ENCODE measurements at places on chromosomes 12 and 14.

- peak; percentile 65 for DNase-seq
Measured at GRCh38 chr14:97458661-97459579, 661.7 kb downstream of the VRK1 start.

DNA sequence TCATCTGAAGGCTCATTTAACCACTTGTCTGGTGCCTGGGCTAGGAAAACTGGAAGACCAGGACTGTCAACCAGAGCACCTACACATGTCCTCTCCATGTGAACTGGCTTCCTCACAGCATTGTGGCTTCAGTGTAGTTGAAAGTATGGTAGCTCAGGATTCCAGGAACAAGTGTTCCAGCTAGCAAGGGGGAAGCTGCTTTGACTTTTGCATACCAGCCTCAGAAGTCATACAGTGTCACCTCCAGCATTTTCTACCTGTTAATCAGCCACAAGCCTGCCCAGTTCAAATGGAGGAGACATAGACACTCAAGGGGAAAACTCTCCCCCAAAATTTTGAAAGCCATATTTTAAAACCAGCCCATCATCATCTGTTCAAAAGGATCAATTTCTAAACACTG lies 212.8 kb upstream of the CAND1 start:
- DNase-seq = no peak

DNA sequence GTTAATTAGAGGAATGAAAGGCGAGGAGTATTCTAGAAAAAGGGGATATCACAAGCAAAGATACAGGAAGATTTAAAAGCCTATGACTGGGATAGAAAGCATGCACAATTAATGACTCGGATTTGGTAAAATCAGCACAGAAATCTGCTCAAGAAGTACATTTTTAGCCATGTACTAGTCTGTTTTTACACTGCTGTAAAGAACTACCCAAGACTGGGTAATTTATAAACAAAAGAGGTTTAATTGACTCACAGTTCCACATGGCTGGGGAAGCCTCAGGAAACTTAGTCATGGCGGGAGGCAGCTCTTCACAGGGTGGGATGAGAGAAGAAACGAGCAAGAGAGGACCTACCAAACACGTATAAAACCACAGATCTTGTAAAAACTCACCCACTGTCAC lies 716.3 kb upstream of the MDGA2 start:
- DNase-seq = no peak

- DNase-seq = no peak
Measured at GRCh38 chr12:47408171-47408871, 297.5 kb downstream of the RPAP3 start.

DNA sequence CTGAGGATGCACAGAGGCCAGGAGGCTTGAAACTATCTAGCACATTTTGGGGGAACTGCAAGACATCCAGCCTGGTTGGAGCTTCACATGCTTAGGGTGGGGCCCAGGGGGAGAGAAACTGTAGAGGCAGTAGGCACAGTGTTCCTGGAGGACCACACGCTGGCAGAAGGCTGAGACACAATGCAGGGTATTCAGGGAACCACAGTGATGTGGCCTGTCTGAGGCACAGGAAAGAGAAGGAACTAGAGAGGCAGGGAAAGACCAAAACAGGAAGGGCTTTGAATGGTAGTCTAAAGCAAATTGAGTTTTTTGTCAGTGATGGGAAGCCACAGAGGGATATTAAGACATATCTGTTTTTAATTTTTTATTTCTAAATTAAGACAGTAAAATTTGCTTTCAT lies 100.2 kb upstream of the PRICKLE1 start:
- DNase-seq = no peak

DNA sequence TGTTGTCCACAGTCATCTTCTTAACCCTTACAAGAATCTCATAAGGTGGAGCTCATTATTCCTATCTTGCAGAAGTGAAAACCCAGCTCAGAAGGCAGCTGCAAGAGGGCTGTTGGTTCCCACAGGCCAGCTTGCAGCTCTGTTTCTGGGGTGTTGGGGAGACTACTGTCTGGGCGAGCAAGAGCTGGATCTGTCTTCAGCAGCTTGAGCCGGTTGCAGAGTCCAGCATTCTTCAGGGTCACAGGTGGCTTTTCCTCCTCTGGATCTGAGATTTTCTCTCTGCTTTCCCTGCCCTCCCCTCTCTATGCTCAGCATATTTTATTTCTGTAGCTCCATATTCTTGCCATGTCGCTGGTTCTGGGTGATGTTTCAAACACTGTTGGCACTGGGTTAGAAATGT lies 87.4 kb downstream of the PAPOLA start:
- no peak for DNase-seq

GRCh38 chr12:38124247-38125012 lies 192.1 kb upstream of the ALG10B start:
- no peak for DNase-seq

GRCh38 chr12:57476162-57476992 lies 3.3 kb downstream of the ARHGAP9 start:
- DNase-seq = peak; percentile 83

DNA sequence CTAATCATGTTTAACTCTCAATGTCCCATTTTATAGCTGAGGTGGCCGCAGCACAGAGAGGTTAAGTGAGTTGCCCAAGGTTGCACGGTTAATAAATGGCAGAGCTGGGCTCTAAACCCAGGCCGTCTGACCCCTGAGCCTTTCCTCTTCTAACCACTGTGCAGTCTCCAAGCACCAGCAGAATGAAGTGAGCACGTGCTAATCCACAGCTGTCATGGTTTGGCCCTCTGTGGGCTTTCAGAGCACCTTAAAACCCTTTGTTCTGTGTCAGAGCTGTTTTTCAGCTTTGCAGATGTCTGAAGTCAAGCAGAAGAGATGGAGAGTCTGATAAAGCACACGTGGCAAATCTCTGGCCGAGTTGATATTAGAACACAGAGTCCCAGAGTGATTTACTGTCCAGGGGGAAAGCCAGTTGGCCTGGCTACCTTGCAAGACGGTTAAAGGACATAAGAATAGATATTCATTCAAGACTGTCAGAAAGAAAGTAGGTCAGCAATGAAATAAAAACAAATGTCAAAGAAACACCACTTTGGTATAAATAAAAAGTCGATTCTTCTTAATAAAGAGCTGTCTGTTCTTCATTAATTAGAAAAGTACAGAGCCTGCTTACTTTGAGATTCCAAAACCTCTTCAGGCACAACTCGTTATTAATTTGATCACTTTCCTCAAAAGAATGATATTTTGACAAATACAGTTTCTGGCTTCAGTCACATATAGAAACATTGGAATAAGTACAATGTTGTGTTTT lies 107.3 kb downstream of the CRADD start:
- no peak for DNase-seq

GRCh38 chr12:130463818-130464670 lies 126.4 kb downstream of the PIWIL1 start:
- DNase-seq = no peak

DNA sequence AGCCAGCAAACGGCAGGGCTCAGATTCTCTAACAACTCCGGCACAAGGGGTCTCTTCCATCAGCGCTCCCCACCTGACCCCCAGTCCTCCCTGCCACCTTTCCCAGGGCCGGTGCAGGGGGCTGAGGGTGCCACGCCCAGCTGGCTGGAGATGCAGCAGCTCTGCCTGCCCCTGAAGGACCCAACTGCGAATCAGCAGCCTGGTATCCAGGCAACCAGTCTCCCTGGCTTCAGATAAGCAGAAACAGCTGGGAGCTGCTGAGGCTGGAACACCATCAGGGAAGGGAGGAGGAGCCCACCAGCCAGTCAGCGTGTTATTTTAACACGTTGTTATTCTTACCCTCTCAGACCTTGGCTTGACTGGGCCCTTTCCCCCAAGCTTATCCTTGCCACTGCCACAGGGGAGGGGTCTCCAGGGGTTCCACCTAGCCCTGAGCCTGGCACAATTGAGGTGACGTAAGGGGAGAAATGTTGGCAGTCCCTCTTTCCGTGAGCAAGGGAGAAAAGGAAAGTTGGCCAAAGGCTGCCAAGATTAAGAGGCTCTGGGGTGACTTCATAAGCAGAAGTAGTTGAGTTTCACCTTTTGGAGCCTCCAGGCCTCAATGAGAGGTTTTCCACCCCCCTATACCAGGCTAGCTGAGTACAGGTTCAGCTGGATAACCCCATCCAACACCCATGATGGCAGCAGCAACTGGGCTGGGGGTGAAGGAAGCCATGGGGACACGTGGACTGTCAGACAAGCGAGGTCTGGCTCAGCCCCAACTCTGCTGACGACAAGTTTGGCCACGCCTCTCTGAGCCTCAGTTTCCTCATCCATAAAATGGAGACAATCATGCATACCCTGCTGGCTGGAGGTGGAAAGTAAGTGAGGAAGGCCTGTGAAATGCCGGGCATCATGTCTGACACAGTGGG lies 91.1 kb downstream of the IRF2BPL start:
- no peak for DNase-seq

GRCh38 chr12:82663893-82664292 lies 22.8 kb upstream of the TMTC2 start:
- no peak for DNase-seq

DNA sequence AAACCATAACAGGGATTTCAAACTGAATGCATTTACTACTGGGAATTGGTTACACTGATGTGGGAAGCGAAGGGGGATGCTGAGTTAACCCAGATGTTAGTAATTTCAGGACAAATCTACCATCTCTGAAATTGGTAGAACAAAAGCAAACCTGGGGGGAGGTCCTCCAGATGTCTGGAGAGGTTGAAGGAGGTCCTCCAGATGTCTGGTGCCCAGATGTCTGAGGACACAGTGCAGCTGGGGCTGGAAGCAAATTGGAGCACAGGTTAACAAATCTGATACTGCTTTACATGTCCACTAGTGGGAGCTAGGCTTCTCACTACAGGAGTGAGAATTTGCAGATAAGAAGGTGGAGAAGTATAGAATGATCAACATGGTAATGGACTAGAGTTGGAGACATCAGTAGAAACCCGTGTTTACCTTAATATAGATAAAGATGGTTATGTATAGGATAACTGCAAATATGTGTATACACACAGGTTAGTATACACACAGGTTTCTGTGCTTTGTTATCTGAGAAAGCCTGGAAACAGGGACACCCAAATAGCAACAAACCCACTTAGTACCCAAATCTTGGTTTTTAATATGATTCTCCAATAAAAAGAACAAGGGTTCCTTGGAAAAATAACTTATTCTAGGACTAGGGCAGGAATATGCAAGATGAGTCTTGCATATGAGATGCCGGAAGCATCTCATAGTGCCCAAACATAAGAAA lies 162.5 kb downstream of the C12orf50 start:
- no peak for DNase-seq

DNA sequence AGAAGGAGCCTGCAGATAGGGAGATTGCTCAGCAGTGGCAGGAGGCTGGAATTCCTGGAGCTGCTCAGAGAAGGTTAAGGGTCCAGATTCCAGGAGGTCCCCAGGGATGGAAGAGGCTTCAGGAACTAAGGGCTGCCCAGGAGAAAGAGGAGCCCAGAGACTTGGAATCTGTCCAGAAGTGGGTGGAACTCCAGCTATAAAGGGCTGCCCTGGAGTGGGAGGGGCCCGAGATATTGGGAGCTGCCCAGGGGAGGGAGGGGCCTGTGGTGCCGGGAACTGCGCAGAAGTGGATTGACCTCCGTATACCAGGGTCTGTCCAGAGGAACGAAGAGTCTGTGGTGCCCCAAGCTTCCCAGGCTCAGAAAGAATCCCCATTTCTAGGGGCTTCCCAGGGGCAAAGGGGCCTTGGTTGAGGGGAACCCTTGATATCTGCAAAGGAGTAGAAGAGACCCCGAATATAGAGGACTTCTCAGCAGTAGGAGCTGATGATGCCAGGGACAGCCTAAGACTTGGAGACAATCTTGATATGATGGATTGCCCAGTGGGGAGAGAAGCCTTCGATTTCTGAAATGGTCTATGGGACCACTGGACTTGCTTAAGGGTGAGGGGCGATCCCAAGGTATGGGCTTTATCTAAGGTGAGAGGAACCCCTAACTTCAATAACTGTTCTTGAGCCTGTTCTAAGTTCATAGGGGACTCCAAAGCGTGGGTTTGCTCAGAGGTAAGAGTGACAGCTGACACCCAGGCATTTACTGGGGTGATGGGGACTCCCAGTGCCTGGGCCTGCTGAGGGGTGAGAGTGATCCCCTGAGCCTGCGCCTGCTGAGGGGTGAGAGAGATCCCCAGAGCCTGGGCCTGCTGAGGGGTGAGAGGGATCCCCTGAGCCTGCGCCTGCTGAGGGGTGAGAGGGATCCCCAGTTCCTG lies 45.0 kb downstream of the FAM186A start:
- no peak for DNase-seq

- DNase-seq = no peak
Measured at GRCh38 chr12:93780101-93780641, 103.0 kb downstream of the CRADD start.
